Hypothalamus (tissue), 51 donors: ENCODE measurements at places on chromosomes 2 and 18.

DNA sequence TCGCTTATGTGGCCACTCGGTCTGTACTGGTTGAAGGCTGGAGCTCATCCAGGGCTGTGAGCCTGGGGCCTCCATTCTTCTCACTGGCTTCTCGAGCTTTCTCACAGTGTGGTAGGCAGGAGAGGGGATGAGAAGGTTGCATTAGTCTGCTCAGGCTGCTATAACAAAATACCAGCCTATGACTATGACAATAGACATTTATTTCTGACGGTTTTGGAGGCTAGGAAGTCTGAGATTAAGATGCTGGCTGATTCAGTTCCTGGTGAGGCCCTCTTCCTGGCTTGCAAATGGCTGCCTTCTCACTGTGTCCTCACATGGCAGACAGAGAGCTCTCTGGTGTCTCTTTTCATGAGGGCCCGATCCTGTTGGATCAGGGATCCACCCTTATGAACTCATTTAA is 6.2 kb upstream of the STK25 start:
- no peak for DNase-seq

GRCh38 chr2:8805278-8806210 is 31.9 kb downstream of the KIDINS220 start:
- no peak for DNase-seq

DNA sequence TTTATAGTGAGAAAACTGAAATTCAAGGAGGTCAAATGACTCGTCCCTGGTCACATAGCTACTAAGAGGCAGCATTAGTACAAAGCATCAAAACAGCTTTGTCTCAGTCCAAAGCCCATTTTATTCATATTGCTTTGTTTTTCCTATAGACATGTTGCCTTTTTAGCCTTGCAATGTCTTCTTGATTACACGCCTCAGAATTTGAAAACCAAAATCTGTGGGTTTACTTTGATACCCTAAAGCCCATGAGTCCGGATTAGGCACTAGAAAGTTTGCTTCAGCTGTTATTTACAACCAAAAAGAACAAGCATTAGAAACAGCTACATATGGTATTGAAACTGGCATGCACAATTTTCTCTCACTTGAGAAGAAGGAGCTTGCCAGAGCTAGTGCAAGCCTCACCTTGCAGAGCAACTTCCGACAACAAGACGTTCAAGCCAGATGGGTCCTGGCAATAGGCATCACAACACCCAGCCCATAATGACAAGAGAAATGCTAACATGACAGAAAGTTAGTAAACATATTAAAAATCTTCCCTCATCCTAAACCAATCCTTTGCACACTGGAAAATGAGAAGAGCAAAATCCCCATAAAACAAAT is 276.8 kb downstream of the RIT2 start:
- DNase-seq, result no peak

- no peak for DNase-seq
These were observed 40.5 kb upstream of the IL1R2 start for GRCh38 chr2:101951296-101951695.

DNA sequence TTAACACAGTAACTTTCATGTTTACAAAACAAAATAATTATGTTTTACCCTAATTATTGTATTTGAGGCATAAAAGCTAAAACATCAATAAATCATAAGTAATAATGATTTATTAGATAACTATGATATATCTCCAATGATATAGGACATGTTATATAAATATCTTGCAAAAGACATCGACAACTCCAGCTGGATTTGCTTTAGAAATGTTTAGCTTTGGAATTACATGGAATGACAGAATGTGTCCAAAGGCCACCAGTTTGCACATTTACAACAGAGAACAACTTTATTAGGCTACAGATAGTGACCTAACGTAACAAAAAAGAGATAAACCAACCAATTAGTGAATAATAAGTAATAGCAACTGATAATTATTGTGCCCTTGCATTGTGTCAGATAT is 475.7 kb downstream of the DCC start:
- DNase-seq, result no peak
